ENCODE measurements at places on chromosomes 7 and 10.
A peak's percentile ranks its signal among the peaks of the same experiment; 100 is the strongest.

DNA sequence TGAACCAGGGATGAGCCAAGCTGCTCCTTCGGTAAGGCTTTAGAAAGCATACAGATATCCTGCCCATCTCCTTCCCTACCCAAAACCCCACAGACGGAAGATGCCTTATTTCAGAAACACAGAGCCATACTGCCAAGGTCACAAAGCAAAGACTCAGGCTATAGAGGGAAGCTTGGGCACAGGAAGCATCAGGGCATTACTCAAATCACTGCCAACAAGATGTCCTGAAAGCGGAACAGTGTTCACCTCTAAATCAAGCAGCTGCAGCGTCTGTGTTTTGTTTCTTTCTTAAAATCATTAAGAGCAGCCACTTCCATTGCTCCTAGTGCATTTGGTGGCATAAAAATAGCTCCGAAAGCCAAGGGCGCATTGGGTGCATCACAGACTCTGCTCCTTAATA lies 307.3 kb downstream of the SORCS1 start:
- no peak for DNase-seq

DNA sequence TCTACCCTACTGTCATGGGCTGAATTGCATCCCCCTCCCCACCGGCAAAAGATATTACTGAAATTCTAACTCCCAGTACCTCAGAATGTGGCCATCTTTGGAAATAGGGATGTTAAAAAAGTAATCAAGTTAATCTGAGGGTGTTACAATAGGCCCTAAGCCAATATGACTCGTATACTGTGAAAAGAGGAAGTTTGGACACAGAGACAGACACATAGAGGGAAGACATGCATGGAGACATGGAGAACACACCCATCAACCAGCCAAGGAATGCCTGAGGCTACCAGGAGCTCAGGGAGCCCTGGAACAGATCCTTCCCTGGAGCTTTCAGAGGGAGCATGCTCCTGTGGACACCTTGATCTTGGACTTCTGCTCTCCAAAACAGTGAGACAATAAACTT lies 138.2 kb upstream of the ADO start:
- no peak for DNase-seq

DNA sequence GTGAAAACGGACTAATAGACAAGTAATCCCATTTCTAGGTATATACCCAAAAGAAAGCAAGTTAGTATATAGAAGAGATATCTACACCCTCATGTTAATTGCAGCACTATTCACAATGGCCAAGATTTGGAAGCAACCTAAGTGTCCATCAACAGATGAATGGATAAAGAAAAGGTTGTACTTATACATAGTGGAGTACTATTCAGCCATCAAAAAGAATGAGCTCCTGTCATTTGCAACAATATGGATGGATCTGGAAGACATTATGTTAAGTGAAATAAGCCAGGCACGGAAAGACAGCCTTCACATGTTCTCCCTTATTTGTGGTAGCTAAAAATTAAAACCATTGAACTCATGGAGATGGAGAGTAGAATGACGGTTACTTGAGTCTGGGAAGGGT lies 88.2 kb downstream of the TES start:
- DNase-seq, result no peak

DNA sequence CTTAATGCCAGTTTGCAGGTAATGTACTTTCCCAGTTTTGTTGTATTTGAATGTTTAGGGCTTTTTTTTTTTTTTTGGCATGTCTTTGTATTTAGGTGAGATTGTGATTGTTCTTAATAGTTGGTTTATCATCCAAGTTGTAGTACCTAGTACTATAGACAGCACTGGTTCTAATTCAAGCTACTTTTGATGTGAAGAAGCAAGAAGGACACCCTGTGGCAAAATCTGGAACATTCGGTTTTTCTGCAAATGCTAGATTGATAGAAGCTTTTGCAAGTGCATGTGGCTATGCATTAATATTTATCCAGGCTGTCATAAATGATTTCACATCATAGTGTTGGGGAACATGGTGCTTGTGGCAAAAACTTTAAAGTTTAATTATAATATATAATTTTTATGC lies 248.9 kb downstream of the FOXP2 start:
- peak; percentile 10 for DNase-seq

- DNase-seq, result no peak
Measured at GRCh38 chr10:14707481-14707880, 67.2 kb downstream of the FAM107B start.

DNA sequence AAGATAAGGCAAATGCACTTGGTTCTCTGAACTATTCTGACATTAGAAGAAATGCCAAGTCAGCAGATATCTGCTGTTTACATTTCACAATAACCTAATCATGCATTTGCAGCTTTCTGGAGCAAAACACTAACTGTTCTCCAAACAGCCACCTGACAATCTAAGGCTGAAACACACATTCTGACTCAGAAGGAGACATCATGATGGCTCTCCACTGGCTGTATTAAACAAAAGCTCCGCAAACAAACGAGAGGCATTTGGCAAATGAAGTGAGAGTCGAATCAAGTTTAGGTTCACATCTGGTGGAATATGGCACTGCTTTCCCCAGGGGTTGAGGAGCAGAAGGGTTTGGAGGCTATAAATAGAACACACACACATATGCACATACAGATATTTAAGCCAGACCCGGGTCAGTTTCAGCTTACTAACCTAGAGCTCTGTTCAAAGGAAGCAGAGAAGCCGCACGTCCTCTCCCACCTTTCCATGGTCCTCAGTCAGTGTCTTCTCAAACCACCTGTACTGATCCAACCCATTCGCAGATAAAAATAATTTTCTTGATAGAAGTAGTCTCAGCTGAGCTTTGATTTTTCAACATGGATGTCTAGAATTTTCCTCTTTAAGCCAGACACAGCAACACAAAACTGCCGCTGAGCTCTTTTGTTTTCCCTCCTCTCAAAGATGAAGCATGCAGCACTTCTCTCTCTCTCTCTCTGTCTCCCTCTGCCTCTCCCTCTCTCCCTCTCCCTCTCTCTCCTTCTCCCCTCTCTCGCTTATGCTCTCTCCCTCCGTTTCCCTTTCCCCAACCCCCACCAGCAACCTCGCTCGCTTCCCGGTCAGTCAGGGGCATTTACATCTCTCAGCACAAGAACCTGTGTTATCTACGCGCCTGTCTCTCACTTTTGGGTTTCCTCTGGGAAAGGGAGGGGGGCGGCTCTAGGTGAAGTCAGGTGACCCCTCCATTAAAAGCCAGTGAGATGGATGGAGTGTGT lies 682.8 kb downstream of the MAGI2 start:
- DNase-seq, result no peak

GRCh38 chr7:84245835-84246234 lies 51.2 kb upstream of the SEMA3A start:
- no peak for DNase-seq

- DNase-seq, result no peak
Measured at GRCh38 chr7:26052706-26053105, 99.3 kb upstream of the NFE2L3 start.

DNA sequence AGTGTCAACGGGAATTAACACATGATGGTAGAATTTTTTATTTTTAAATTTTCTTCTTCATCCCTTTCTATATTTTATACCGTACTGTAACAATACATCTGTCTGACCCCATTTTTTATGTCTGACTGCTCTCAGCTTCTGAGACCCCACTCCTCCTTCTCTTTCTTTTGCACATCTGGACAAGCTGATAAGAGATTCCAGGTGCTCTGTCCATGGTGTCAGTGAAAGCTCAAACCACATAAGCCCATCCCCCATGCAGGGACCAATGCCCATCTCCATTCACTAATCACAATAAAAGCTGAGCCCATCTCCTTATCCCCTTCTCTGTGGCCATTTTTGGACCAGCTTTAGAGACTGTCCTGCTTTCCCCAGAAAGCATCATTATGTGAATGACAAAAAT lies 8.7 kb downstream of the GSDME start:
- no peak for DNase-seq

DNA sequence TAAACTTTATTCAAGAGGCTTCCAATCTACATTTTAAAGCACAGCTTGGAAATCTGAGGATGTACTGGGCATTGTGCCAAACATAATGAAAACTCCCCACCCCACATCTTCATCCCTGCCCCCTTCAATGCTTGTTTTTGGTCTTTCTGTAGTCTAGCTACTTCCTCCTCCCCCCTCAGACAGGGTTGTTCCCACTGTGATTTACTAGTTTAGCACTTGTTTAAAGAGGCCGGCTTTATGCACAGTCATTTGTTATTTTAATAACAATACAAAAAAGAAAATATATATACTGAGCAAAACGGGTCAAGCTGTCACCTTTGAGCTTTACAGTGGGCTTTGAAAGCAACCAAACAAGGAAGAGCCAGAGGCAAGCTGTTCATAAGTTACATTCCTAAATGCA lies 132.6 kb downstream of the CHRM2 start:
- DNase-seq, result no peak

- DNase-seq, result no peak
Measured at GRCh38 chr10:86366902-86367151, 232 bp upstream of the GRID1 start.

- DNase-seq, result no peak
Measured at GRCh38 chr7:98315318-98315993, 34.0 kb downstream of the BRI3 start.

GRCh38 chr7:20578257-20578771 lies 37.2 kb upstream of the ABCB5 start:
- DNase-seq, result no peak

GRCh38 chr7:20504060-20504459 lies 111.4 kb upstream of the ABCB5 start:
- no peak for DNase-seq

GRCh38 chr7:141231018-141231792 lies 157.3 kb downstream of the TMEM178B start:
- DNase-seq, result no peak

Data from fibroblast of skin of left biceps (primary cell).